ENCODE measurements at places on chromosomes 11 and 22. TPM values are rescaled to one million over a fixed set of nuclear protein-coding genes. Genes with fewer than 3 reads are reported as not detected.

Gene ANO9
- total RNA-seq, result 12.3 TPM

Gene MPEG1
- total RNA-seq, result not detected

GRCh38 chr11:69468911-69469885 lies 12.3 kb upstream of the LINC01488 start:
- no peak for DNase-seq
- peaks cover 8% of the 10 kb centered on the region for H3K36me3 ChIP-seq
- no peak overlapping the region for H3K4me3 ChIP-seq
- H3K27me3 ChIP-seq, result no peaks in the 10 kb centered on the region

Gene PEX16
- 28.6 TPM for total RNA-seq

GRCh38 chr22:22661275-22661674 lies 16.9 kb downstream of the GGTLC2 start:
- H3K4me1 ChIP-seq, result no peaks in the 10 kb centered on the region
- no peak for DNase-seq

DNA sequence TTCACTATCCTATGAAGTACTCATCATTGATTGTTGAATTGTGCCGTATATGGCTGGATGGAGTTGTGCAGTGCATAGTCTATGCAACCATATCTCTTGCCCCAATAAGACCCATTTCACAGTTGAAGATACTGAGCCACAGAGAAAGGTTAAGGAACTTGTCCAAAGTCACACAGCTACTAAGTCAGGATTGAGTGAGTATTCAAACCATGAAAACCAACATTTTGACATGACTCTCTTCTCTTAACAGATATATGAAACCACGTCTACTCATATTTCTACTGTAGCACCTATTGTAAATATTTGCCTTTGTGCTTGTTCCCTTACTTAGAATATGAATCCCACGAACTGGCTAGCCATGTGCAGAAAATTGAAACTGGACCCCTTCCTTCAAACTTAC lies 58.1 kb downstream of the MAML2 start:
- H3K4me1 ChIP-seq, result peaks cover 3% of the 10 kb centered on the region
- no peaks in the 10 kb centered on the region for H3K36me3 ChIP-seq
- no peak overlapping the region for H3K27ac ChIP-seq
- no peak overlapping the region for H3K4me3 ChIP-seq
- no peaks in the 10 kb centered on the region for H3K27me3 ChIP-seq

GRCh38 chr22:28094771-28095170 lies 175.7 kb upstream of the PITPNB start:
- H3K4me1 ChIP-seq, result no peaks in the 10 kb centered on the region
- DNase-seq, result no peak
- H3K36me3 ChIP-seq, result no peaks in the 10 kb centered on the region
- H3K4me3 ChIP-seq, result no peak overlapping the region
- H3K27ac ChIP-seq, result no peak overlapping the region

DNA sequence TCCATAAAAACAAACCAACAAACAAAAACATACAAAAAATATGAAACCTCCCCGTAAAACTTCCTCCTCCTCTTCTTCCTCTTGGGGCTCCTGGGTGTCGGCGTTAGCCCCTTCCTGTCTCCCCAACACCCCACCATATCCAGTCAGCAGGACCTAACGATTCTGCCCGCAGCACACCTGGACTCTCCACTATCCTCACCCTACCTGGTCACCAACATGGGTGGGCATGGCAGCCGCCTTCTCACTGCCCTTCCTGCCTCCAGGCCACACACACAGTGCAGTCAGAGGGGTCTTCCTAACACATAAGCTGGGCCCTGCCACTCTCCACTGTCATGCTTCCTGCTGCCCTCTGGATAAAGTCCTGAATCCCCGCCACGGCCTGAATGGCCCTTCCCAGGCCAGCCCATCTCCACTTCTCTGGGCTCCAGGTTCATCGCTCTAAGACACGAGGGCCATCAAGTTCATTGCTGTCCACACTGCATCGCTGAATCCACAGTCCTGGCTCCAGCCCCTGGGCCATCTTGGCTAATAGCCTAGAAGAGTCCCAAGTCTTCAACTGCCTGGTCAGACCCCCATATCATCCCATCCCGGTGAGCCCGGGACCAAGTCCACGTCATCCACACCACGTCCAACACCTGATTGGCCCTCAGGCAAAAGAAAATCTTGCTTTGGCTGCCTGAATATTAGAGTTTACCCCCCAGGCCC lies 76.2 kb downstream of the IGLL1 start:
- no peaks in the 10 kb centered on the region for H3K4me1 ChIP-seq
- no peaks in the 10 kb centered on the region for H3K27me3 ChIP-seq
- no peak for DNase-seq
- H3K4me3 ChIP-seq, result no peak overlapping the region
- no peak overlapping the region for H3K27ac ChIP-seq

DNA sequence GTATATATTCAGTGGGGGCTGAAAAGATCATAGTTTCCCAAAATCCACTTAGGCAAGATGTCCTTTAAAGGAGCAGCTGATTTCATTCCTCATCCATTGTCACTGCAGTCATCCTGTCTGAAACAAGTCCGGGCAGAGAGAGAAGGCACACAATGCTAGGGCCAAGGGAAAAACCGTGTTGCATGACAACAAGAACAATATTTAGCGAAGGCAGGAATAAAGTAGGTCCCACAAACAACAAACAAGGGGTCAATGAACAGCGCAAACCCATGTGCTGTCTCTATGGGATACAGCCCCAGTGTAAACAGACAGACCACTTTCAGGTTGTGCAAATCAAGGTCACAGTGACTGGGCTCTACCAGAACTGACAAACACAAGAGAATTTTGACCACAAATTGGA lies 9.0 kb downstream of the PAMR1 start:
- H3K36me3 ChIP-seq, result no peaks in the 10 kb centered on the region
- H3K27ac ChIP-seq, result no peak overlapping the region
- no peaks in the 10 kb centered on the region for H3K4me1 ChIP-seq
- DNase-seq, result no peak
- no peaks in the 10 kb centered on the region for H3K27me3 ChIP-seq

DNA sequence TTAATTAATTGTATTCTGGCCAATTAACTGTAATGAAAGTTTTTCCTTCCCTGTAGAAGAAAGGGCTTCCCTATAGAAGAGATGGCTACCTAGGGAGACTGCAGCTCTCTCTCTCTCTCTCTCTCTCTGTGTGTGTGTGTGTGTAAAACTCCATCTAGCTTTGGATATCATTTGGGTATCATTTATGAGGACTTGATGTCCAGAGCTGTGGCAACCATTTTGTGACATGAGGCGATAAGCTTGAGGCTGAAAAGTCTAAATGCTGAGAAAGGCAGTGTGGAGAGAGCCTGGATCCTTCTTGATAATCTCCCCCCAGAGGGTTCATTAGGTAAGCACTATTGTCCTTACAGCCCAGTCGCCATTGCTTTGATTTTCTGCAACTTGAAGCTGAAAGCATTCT lies 30.7 kb upstream of the RASD2 start:
- peaks cover 10% of the 10 kb centered on the region for H3K4me1 ChIP-seq
- no peaks in the 10 kb centered on the region for H3K36me3 ChIP-seq
- no peak overlapping the region for H3K4me3 ChIP-seq

DNA sequence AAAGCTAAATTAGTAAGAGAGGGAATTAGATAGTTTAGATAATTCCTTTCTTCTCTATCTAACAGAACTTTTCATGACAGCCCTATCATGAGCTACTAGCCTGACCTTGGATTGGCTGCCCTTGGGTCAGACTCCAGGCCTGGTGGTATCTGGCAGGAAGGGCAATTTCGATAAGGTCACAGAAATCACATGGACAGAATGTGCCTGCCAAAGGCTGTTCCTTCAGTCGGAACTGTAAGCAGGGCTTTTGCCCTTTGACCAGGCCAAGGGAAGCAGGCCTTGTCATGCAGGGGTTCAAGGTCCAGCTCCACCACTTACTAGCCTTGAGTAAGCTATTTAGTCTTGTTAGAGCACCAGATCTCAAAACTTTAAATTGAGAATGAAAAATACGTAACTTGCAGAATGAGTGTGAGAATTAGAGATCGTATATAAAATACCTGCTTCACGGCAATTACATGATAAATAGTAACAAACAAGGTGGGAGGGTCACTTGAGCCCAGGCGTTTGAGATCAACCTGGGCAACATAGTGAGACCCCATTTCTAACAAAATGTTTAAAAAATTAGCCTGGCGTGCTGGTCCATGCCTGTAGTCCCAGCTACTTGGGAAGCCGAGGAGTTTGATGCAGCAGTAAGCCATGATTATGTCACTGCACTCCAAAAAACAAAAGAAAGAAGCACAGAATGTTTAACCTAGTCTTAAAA lies 60.8 kb upstream of the SC5D start:
- H3K36me3 ChIP-seq, result peaks cover 14% of the 10 kb centered on the region
- H3K4me1 ChIP-seq, result peaks cover 6% of the 10 kb centered on the region
- no peak for DNase-seq
- no peak overlapping the region for H3K4me3 ChIP-seq
- H3K27me3 ChIP-seq, result no peaks in the 10 kb centered on the region
- no peak overlapping the region for H3K27ac ChIP-seq

DNA sequence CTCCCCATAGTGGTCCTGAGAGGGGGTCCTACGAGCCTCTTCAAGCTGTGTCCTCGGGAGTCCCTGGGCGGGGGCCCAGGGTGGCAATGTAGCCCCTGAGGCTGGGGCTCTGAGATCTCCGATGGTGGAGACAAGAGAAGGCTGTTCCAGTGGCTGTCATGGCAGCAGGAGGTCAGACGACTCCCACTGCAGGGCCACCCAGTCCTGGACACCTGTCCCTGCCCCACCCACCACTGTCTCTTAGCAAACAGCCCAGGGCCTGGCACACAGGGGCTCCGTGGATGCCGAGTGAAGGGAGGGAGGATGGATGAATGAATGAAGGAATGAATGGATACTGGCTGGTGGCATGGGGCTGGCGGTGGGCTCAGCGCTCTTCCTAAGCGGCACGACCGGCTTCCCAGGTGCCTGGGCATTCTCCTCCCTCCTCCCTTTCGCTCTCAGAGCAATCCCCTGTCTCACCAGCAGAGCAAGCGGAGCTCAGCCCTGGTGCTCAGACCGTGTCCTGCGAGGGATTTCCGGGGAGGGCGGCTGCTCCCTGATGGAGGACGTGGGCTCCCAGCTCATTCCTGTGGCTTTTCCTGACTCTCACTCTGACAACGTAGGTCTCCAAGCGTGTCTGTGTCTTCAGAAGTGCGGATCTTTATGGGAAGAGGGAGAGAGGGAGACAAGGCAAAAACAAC lies 1272.6 kb downstream of the BRD1 start:
- no peak overlapping the region for H3K4me3 ChIP-seq
- H3K27me3 ChIP-seq, result no peaks in the 10 kb centered on the region
- no peak overlapping the region for H3K27ac ChIP-seq

DNA sequence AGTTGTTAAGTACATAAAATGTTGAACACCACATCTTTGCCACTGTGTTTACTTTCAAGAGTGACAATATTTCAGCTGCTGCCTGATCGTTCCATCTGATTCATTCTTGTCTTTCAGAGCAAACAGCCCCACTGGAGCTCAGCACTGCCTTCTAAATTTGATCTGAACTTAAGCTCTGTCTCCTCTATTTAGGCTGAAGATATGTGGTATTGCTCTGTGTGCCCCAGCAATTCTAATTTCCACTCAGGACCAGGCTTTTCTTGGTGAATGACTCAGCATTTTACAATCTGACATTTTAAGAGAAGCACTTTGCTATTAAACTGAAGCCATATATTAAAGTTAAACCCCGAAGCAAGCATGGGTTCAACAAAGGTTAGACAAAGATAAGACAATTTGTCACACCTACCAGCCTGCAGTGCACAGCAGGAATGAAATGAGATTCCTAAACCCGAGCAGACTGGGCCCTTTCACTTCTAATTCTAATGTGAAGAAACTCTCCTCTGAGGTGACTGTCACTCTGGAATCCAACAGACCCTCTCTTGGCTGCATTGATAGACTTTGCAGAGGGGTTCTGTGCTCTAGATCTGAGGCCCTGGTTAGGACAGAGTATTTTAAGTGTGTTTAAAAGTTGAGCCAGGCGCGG lies 41.7 kb upstream of the PLET1 start:
- H3K4me1 ChIP-seq, result no peaks in the 10 kb centered on the region
- H3K36me3 ChIP-seq, result no peaks in the 10 kb centered on the region
- no peaks in the 10 kb centered on the region for H3K27me3 ChIP-seq
- H3K27ac ChIP-seq, result no peak overlapping the region
- no peak for DNase-seq

GRCh38 chr22:50363166-50363802 lies 20.2 kb downstream of the PPP6R2 start:
- no peak overlapping the region for H3K4me3 ChIP-seq
- H3K27me3 ChIP-seq, result no peaks in the 10 kb centered on the region
- no peaks in the 10 kb centered on the region for H3K4me1 ChIP-seq
- peaks cover 20% of the 10 kb centered on the region for H3K36me3 ChIP-seq
- H3K27ac ChIP-seq, result no peak overlapping the region

DNA sequence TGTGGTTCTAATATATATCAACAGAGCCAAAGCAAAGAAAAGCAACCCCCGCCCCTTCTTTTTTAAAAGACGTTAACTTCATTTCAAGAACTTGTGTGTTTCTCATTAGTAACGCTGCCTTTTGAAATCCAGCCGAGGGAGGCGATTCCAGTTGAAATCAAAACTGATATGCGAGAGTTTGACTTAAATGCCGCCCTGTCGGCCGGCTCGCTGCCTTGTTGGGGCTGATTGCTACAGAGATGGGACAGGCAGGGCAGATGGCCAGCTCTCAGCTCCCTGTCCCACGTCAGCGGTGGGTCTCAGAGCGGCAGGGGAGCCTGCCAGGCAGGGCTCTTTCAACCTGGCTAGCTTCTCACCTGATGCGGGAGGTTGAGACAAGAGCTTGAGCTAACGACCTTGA lies 51.9 kb upstream of the ALX4 start:
- DNase-seq, result no peak
- H3K4me3 ChIP-seq, result no peak overlapping the region
- H3K27me3 ChIP-seq, result no peaks in the 10 kb centered on the region
- no peaks in the 10 kb centered on the region for H3K36me3 ChIP-seq
- no peak overlapping the region for H3K27ac ChIP-seq

- H3K4me1 ChIP-seq, result no peaks in the 10 kb centered on the region
- H3K27me3 ChIP-seq, result no peaks in the 10 kb centered on the region
- H3K4me3 ChIP-seq, result no peak overlapping the region
These were observed 61.1 kb downstream of the WT1 start for GRCh38 chr11:32374261-32374711.

Gene CECR2
- 154 TPM for total RNA-seq

DNA sequence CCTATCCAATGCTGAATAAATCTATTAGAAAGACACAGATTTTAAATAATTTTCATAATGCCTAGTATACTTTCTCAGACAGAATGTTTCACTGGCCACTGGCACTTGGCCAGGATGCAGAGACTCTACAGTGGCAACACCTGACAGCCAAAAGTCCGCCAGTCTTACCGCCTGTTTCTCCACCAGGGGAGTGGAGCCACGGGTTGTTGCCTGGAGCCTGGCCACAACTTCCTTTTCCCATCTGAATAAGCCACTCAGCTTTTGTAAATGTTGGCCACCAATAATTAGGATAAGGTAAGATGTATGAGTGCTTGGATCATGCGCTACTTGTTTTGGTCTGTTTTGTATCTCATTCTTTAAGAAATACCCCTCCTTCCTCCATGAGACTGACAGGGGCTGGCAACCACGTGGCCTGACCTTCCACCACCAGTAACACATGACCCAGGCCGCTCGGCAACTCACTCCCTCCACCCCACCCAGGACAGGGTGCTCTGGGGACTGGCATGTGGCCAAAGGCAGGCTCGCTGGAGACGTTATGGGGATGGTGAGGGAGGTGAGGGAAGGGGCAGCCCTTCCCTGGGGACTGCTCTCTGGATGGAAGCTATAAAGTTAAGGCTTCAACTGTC lies 93.0 kb upstream of the BID start:
- peaks cover 13% of the 10 kb centered on the region for H3K36me3 ChIP-seq
- H3K4me3 ChIP-seq, result no peak overlapping the region
- no peaks in the 10 kb centered on the region for H3K27me3 ChIP-seq
- DNase-seq, result no peak
- H3K4me1 ChIP-seq, result no peaks in the 10 kb centered on the region

Gene CRYBB3
- 0.39 TPM for total RNA-seq

Gene ENTHD1
- not detected for total RNA-seq

Gene TRIM49
- not detected for total RNA-seq

- no peaks in the 10 kb centered on the region for H3K27me3 ChIP-seq
- H3K4me1 ChIP-seq, result no peaks in the 10 kb centered on the region
- DNase-seq, result no peak
- no peaks in the 10 kb centered on the region for H3K36me3 ChIP-seq
These were observed 70.3 kb downstream of the CCDC81 start for GRCh38 chr11:86444981-86445380.
